ENCODE measurements at places on chromosomes 5 and 9.

DNA sequence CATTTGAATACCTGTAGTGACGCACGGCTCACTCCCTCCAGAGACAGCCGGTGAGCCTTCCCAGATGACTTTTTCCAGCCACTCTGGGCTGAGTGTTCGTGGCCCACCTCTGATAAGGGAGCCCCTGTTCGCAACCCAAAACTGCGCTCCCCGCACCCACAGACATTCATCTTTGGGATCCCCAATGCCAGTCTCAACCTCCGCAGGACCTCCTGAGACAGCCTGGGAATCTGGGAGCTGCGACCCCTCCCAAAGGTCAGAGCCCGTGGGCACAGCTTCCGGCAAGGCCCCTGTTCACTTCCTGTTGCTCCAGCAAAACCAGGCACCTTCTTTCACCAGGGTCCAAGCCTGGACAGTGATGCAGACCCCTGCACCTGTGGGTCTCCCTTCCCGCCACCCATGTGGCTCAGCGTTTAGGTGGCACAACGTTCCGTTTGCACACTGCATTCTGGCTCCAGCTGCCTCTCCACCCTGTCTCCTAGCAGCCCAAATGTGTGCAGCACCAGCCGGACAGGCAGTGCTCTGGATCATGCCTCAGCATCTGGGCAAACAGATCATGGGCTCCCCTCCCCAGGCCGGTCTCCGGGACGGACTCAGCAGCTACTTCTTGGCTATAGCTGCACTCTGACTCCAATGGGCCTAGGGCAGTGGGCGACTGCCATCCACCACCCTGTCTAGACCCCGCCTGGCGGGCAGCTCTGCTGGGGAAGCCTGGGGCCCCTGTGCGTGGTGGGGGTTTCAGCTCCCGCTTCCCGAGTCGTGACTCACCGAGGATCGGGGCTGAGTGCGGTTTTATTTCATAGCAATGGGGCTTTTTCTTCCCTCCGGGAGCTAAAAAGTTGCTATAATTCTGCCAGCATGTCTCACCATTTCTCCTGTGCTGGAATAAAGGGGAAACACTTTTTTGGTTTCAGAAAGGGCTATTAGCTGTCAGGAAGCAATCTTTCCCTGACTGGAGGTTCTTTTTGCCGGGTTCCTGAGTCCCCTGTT is 156.0 kb downstream of the OLFM1 start:
- no peak for DNase-seq

DNA sequence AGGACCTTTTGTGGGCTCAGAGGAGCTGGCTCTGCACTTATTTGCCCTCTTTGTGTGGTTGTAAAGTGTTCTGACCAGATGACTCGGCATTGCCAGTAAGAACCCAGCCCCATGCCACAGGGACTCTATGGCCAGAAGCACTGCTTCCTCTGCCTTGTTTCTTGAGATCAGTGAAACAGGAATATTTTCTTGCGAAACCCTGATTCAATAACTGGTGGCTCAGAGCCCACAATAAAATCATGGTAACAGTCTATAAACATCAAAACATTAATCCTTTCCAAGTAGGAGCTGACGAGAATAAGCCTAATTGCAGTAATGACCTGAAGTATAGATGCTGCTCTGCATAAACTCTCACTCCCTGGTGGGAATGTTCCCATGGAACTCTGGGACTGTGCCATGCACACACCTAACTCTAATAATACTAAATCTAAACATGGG is 344.3 kb downstream of the ZNF608 start:
- DNase-seq, result no peak

GRCh38 chr9:114155995-114156656 is 789 bp downstream of the COL27A1 start:
- no peak for DNase-seq

- DNase-seq, result no peak
Observed at GRCh38 chr9:76817489-76817888, 53.3 kb downstream of the PCA3 start.

GRCh38 chr9:86238861-86239770 is 20.3 kb downstream of the C9orf153 start:
- no peak for DNase-seq

DNA sequence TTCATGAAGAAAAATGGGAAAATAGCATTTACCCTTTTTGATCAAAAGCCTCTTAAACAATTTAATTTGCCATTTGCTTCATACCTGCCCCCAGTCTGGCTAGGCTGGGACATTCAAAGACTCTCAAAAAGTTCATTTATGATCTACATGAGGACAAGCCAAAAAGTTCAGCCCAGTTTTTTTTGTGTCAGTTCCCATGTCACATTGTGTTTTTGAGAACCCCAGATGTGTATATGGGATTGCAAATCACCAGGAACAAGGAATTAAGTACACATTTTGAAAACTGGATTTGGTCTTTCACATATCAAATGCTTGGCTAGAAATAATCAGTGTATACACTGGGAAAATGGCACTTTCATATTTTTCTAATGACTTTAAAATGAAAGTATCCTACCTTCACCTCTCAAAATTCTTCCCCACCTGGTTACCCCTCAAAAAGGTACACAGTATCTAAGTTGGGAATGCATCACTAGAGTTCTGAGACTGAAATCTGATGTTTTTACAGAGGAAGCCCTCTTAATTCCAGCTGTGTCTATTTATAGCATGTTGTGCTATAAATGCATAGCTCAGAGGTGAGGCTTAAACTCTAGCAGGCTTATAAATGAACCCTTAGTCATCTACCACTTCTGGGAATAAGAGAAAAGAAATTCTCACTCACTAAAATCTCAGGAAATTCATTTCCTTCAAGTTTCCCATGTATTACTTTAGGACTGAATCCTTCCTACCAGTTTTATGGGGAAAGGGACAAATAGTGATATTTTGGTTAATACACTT is 9.3 kb downstream of the STOM start:
- no peak for DNase-seq
